ENCODE measurements at places on chromosomes 4 and X.

- DNase-seq = no peak
Observed at GRCh38 chrX:40168480-40169011, 70.8 kb upstream of the BCOR start.

DNA sequence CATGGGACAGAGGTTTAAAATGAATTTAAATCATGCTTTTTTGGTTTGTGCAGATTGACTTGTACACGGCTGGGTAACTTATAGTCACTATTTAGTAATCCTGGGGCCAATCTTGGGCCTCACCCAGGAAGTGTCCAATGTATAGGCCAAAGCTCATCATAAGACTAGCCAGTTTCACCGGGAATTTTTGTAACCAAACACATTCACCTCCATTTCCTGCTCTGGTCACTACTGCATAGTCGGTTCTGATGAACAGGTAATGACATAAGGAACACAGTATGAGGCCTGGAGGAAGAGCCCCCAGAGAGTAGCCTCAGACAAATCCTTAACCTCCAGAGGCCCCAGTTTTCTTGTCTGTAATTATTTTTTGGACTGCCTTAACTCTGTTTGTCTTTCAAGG is 81.9 kb downstream of the HPRT1 start:
- DNase-seq = no peak

- no peak for DNase-seq
Observed at GRCh38 chr4:23884741-23885140, 5.1 kb downstream of the PPARGC1A start.

DNA sequence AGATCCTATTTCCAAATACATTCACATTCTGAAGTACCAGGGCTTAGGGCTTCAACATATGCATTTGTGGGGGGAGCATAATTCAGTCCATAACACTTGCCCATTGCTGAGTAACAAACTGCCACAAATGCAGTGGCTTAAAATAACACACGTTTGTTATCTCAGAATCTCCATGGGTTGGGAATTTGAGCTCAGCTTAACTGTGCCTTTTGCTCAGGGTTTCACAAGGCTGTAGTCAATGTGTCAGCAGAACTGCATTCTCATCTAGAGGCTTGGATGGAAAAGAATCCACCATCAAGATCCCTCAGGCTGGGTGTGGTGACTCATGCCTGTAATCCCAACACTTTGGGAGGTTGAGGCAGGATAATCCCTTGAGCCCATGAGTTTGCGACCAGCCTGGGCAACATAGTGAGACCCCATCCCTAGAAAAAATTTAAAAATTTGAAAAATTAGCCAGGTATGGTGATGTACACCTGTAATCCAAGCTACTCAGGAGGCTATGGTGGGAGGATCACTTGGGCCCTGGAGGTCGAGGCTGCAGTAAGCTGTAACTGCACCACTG is 25.8 kb upstream of the TBL1X start:
- no peak for DNase-seq

DNA sequence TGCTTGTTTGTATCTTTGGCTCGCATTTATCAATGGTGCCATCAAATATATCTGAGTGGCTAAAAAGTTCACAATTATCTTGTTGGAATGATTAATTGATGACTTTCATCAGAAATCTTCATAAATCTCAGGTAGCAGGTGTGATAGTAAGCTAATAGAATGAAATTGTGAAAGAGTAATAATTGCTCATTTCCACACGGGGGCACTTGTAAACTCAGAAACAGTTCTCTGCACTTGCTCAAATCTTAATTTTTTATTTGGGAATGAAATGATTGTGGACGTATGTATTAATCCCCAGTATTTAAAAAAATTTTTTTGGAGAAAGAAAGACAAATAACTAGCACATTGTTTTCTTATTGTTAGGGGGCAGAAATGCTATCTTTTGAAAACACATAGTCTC is 132.8 kb downstream of the DTHD1 start:
- no peak for DNase-seq

GRCh38 chr4:37623125-37623524 is 63.1 kb downstream of the RELL1 start:
- DNase-seq = no peak

- no peak for DNase-seq
Observed at GRCh38 chr4:3197366-3198105, 51.4 kb upstream of the MSANTD1 start.

DNA sequence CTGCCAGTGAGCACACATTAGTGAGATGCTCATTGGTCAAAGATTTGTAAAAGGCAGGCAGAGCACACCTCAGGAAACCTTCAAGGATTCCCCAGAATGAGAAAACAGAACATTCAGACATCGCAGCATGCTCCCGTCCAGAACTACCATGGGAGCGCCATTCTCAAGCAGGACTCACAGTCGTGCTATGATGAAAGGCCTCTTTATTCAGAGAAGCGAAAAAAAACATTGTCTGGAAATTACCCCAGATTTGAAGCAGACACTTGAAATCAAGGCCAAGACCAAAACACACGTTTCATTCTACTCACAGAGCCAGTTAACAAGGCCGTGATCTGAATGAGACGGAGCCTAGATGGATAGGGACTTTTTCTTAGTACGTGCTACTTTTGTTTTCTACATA is 961.8 kb upstream of the TENM3 start:
- no peak for DNase-seq

GRCh38 chr4:184147858-184148737 is 69.6 kb downstream of the ENPP6 start:
- DNase-seq = no peak

DNA sequence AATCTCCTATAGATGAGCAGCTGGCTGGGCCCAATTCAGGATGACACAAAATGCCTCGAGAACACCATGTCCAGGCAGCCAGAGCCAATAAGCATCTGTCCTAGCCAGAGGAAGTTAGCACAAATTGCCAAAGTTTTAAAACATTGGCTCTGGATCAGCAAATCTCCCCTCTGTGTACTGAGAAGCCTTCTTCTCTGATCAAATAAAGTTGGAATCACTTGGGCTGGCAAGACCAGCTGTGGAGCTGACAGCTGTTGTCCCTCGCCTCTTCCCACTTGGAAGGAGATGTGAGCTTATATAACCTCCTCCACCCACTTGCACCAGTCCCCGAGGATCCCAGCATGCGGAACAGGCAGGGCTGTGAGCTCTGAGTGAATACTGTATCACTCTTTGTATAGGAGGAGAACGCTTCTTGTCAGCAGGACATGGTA is 183.9 kb downstream of the OPHN1 start:
- no peak for DNase-seq

- no peak for DNase-seq
Observed at GRCh38 chrX:38045538-38046096, 39.3 kb downstream of the SYTL5 start.

DNA sequence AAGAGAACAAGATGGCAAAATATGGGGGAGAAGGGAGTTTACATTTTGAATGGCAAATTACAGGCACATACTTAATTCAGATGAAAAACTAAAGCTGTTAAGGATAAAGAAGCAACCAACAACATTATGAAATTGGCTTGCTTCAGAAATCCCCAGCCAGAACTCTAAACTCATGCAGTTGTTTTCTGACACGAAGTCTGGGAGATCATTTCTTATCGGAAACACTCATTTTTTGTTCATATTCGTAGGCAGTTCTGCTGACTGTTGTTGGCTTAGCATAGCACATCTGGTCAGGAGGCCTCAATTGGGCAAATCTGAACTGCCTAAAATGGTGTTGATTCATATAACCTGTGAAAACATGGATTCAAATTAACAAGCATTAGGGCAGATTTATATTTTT is 33.0 kb upstream of the ARHGAP6 start:
- no peak for DNase-seq

DNA sequence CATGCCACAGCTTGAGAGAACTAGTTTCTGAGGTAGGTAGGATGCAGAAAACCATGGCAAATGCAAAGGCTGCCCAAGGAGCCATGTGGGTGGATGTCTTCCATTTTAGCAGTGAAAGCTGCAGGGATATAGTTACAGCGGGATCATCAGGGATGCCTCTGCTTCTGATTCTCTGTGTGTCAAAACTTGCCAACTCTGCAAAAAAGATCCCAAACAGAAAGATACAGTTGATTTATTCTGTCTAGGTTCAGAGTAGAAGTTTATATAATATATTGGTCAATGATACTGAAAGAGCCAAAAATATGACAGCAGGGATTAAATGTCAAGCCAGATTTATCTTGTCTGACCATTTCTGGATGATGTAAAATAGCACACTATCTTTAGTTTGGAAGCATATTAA is 42.4 kb upstream of the SFRP2 start:
- DNase-seq = no peak

DNA sequence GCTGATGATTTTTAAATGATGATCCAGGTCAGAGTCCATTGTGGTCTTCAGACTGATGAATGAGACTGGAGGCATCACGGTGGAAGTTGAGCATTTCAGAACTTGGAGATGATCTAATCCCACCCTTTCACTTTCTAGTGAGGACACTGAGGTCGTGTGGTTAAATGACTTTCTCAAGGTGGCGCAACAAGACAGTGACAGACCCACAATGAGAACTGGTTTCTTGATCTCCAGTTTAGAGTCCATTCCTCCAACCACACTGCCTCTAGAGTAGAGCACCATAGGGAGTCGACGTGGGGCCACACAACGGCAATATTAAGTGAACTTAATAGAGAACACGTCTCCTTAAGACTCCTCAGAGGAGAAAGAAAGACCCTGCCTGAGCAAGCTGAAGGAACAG is 381.0 kb downstream of the UNC5C start:
- no peak for DNase-seq

- no peak for DNase-seq
Observed at GRCh38 chrX:39096599-39096998, 295.3 kb downstream of the MID1IP1 start.

DNA sequence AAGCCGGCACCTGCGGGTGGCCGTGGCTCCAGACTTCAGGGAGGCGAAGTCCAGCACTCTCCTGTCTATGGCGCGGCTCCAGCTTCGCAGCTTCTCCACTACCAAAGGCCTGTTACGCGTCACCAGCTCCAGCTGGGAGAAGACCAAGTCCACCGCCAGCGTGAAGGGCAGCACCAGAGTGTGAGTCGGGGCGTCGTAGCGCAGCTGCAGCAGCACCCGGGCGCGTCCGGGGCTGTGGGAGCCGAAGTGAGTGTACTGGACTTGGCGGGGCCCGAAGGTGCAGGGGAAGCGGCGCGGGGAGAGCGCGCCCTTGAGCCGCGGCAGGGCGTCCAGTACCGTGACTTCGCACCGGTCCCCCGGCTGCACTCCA is 444 bp downstream of the FREM3 start:
- no peak for DNase-seq

DNA sequence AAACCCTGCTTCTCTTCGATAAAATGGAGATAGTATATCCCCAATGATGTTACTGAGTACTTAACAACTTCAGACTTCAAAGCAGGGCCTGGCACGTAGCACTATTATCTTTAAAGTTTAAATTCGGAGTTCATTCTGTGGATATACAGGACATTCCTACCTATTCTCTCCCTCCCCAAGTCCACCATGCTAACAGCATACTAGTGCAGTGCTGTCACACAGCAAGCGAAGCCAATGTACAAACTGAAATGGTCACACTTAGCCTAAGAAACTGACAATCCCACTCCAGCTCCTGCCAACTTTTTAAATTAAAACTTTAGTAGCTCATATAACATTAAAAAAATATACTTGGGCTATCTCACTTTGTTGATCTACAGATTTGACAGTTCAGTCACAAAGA is 1.2 kb upstream of the DNAJB14 start:
- no peak for DNase-seq

DNA sequence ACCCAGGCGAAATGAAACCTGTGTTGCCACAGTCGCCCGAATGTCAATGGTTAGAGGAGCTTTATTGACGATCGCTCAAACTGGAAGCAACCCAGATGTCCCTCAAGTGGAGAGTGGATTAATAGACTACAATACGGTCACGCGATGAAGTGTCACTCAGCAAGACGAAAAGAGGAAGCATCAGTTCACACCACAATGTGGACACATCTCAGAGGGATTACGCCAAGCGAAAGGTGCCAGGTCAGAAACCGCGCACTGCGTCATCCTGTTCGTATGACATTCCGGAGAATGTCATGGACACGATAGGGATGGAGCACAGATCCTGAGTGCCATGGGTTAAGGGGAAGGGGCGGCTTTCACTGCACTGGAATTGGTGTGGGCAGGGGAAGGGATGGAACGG is 111.7 kb downstream of the HMX1 start:
- no peak for DNase-seq

DNA sequence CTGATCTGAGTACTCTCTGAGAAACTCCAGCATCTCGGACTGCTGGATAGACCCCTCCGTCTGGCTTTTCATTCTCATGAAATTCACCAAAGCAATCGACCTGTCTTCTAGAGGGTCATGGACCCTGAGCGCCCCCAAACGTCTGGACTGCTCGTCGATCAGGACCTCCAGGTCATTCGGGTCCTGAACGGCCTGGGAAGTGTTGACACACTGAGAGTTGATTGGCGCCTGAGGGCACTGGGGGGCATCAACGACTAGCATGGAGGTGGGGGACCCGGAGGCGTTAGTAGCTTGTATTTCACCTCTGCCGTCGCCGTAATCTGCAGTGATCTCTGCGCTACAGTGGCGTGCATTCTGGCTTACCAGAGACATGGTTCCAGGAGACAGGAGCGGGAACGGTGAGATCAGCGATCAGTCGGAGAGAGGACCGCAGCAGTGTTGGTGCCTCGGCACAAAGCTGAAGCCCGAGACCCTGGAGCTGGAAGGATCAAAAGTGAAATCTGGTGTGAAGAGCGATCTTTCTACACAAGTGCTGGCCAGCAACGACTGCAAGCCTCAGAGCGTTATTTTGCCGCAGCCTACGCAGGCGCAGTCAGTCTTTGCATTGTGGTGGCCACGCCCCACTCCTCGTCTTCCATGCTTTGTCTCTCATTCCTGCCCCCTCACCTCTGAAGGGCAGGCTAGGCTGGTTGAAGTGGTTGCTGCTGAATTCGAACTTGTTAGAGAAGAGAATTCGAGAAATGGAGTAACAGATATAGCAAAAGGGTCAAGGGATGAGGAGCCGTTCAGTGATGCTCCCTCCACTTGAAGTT is at the start of gene MAGEE2:
Gene MAGEE2, minus strand, starts transcription at position 575 of the 812 bp plus-strand sequence. Its CDS starts 203 bp downstream, at position 372.
- DNase-seq = no peak
